ENCODE measurements at places on chromosomes 3 and 15.

GRCh38 chr3:13825821-13826220, 54.0 kb downstream of the WNT7A start:
- DNase-seq: no peak

DNA sequence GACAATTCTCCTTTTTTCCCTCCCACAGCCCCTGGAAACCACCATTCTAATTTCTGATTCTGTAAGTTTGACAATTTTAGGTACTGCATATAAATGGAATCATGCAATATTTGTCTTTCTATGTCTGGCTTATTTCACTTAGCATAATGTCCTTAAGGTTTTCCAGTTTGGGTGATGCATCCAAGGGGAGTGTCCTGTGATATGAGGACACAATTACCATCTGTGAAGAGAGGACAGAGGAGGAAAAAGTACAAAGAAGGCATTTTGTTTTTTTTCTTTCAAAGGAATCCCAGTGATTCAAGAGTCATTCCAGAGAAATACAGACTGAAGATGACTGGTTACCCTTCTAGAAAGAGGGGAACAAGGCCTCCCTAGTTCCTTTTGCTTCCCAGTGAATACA, 514.7 kb upstream of the TGFBR2 start:
- no peak for DNase-seq

DNA sequence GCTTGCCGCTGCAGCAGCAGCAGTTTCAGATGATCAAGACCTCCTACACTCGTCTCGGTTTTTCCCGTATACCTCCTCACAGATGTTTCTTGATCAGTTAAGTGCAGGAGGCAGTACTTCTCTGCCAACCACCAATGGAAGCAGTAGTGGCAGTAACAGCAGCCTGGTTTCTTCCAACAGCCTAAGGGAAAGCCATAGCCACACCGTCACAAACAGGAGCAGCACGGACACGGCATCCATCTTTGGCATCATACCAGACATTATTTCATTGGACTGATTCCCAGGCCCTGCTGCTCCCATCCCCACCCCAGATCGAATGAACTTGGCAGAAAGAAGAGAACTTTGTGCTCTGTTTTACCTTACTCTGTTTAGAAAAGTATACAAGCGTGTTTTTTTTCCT, 17.6 kb downstream of the CALML4 start:
- no peak for DNase-seq

DNA sequence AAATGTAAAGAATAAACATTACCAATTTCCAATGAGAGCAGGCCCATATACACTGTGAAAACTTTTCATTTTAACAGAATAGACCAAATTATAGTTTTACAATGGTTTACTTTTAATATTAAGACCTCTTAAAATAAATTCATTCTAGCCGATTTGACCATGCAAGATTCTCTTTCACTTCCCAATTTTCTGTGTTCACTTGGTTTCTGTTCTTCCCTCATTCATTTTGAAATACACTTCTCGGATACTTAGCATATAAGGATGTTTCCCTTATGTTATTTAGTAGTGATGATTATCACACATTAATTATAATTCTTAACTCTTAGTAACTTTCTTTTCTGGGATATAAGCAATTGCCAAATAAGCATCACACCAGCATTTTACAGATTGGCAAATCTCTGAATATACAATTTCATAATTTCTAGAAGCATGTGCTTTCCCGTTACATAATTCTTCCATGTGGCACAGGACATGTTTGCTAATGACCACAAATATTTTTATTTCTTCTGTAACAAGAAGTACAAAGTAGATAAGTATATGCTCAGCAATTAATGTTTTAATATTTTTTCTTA, 13.9 kb downstream of the OR5H15 start:
- no peak for DNase-seq

DNA sequence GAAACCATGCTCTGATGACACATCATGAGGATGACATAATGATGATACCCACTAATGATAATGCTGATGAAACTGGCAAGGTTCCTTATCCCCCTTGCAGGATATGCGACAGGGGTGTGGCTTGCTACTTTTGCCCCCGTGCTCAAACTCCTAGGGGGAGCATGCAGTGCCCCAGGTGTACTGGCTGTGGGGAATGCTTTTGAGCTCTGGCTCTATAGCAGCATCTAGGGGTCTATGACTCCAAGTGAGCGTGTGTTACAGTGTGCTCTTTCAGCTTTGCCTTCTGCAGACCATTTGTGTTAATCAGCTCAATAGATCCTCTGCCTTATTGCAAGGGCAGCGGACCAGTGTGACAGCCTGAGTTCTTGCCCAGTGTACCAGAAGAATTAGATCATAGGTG, 1239.5 kb downstream of the SI start:
- no peak for DNase-seq

DNA sequence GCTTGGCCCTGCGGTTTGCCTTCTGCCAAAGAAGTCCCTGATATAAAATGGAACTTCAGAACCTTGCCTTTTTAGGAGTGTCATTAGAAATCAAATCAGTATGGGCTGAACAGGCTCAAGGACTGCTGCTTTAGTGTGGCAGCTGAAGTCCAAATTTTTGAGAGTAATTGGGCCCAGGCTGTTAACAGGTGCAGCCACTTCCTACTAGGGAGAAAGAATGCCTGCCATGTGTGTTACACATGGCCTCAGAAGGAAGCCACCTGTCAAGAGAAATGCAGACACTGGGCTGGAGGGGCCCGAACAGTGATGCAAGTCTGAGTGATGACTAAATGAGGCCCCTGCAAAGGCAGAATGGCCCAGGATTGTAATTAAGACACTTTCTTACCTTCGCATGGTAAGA, 786.7 kb upstream of the CFAP20DC start:
- DNase-seq: no peak

- no peak for DNase-seq
Observed at GRCh38 chr3:106126846-106127235, 258.0 kb upstream of the CBLB start.

DNA sequence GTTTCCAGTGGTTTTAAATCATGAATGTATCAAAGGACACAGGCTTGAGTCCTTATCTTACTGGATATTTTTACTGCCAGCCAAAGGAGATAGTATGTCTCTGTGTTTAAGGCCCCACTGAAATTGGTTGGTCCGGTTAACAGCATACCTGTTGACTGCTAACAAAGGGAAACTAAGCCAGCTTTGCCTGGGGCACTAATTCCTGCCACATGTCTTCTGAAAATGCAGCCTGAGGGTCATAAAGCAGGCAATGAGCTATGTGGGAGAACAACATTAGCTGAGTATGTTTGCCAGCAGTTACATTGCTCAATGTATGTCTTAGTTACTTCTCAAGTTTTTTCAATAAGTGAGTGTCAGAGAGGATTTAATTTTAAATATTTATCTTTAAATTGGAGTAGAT, 12.4 kb downstream of the PLS1 start:
- no peak for DNase-seq

GRCh38 chr3:17047162-17047561, 162.4 kb downstream of the PLCL2 start:
- DNase-seq: no peak

- no peak for DNase-seq
Observed at GRCh38 chr3:151788401-151788800, 25.5 kb upstream of the AADAC start.

DNA sequence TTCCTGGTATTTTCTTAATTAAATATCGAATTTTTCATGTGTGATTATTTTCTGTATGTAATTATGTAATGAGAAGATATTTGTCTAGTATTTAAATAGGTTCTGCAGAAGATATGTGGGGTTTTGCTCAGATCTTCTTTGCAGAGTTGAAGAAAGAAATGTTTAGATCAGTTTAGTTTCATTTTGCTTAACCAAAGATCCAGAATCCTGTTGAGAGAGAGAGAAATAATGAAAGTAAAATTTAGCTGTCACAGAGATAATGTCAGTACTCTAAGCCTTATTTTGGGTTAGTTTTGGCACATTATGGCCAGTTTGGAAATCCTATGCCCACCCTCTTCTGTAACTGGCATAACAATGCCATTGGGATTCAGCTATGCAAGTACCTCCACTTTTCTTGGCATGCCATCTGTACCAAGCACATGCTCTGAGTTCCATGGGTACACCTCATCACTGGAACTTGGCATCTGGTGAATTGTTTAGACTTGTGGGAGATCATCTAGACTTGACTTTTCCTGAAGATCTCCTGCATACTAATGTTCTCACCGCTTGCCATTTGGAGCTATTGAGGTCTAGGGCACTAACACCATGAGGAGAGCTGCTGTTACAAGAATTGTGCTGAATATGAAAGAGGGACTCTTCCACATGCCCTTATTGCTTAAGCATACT, 30.9 kb downstream of the PLSCR1 start:
- DNase-seq: no peak

- peak; percentile 12 for DNase-seq
Observed at GRCh38 chr15:60074181-60074885, 70.2 kb downstream of the FOXB1 start.

GRCh38 chr3:23807424-23808015, 1.8 kb downstream of the UBE2E1 start:
- no peak for DNase-seq

DNA sequence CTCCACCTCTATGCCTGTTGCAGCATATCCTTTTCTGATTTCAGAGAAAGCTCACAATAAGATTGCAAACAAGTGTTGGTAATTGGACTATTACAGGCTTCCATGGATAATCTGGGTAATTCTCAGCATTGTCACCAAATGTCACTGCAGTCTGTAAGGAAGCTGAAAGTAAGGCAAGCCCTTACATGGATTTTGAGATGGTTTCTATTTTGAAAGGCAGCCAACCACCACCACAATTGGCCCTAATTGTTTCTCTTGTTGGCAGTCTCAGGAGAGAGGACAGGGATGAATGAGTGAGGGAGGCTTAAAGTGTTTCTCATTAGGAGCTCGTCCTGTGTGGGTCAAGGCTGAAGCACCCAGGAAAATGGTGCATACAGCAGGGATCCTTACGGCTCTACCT, 879.9 kb downstream of the TUSC7 start:
- no peak for DNase-seq

DNA sequence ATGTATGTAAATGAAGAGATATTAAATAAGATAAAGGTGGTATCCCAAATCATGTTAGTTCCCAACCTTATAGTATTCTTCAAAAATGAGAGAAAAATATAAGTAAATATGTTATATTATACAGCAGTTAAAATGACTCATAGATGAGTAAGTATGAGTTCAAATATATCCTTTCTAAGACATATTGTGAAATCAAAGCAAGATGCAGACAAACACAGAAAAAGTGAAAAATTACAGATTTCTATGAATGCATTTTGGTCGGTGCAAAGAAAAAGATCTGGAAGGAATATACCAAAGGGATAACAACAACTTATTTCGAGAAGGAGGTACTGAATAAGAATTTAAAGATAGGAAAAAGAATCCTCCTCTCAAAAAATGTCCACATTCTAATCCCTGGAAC, 181.2 kb upstream of the TTC14 start:
- no peak for DNase-seq
